NCI-H510A (cell line): ENCODE measurements at places on chromosomes 7 and 10.
A peak's percentile ranks its signal among the peaks of the same experiment; 100 is the strongest.

- DNase-seq: no peak
Measured at GRCh38 chr7:93132216-93132615, 14.4 kb upstream of the SAMD9 start.

DNA sequence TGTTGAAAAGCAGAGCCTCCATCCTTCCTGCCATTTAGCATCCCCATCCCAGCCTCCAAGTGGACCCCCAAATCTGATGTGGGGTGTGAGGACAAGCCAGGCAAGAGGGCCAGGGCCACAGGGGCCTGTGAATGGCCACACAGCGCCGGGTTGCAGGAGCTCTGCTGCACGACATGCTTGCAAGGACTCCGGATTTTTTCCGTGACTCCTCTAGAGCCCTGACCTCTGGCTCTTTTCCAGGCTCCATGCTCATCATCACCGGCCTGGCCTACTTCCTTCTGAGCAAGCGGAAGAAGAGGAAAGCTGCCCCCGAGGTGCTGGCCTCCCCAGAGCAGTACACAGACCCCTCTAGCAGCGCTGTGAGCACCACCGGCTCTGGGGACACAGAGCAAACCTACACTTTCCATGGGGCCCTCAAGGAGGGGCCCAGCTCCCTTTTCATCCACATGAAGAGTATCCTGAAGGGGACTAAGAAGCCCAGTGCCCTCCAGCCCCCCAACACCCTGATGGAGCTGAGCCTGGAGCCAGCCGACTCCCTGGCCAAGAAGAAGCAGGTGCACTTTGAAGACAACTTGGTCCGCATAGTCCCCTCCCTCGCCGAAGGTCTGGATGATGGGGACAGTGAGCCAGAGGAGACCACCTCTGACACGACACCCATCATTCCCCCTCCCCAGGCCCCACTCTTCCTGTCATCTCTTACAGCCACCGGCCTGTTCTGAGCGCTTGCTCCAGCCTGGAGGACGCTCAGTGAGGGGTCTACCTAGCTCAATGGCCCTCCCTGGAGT, 23.5 kb downstream of the TMEM72 start:
- DNase-seq: no peak

- DNase-seq: no peak
Measured at GRCh38 chr10:116827214-116827671, 22.1 kb upstream of the ENO4 start.

- DNase-seq: no peak
Measured at GRCh38 chr7:76282344-76283253, 19.9 kb upstream of the HSPB1 start.

- DNase-seq: no peak
Measured at GRCh38 chr7:143325240-143325639, 9.3 kb downstream of the CLCN1 start.

GRCh38 chr10:86804805-86805204, 48.4 kb downstream of the BMPR1A start:
- no peak for DNase-seq

DNA sequence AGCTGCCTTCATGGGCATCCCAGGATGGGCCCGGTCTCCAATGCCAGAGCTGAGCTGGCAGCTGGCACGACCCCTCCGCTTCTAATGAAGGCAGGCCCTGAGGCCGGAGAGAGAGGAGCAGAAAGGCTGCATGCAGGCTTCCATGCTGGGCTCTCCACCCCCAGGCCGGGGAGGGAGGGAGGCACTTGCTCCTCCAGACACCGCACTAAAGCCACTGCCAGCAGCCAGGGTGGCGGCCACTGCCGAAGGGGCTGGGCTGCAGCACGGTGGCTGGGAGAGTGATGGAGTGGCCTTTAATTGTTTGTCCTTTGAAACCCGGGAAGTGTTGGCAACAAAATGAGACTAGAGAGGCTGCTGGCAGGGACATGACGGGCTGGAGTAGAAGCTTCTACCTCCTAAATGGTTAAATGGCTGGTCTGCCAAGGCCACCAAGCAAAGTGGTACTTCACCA, 236.5 kb downstream of the SKAP2 start:
- DNase-seq: peak; percentile 65

GRCh38 chr7:30178748-30179436, 44.1 kb downstream of the MTURN start:
- DNase-seq: no peak
